ENCODE measurements at places on chromosomes 5 and 9.

GRCh38 chr5:157431544-157432200, 28.3 kb upstream of the NIPAL4 start:
- peak; percentile 82 for DNase-seq

GRCh38 chr9:36401164-36401740, 1.2 kb upstream of the RNF38 start:
- peak; percentile 81 for DNase-seq

DNA sequence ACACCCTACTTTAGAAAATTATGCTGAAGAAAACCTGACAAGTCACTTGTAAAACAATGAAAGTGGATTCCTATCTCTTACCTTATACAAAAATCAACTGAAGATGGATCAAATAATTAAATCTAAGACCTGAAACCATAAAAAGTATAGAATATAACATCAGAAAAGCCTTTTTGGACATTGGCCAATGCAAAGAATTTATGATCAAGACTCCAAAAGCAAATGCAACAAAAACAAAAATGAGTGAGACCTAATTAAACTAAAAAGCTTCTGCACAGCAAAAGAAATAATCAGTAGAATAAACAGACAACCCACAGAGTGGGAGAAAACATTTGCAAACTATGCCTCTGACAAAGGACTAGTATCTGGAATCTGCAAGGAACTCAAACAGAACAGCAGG, 303.0 kb upstream of the CDH9 start:
- DNase-seq: no peak

DNA sequence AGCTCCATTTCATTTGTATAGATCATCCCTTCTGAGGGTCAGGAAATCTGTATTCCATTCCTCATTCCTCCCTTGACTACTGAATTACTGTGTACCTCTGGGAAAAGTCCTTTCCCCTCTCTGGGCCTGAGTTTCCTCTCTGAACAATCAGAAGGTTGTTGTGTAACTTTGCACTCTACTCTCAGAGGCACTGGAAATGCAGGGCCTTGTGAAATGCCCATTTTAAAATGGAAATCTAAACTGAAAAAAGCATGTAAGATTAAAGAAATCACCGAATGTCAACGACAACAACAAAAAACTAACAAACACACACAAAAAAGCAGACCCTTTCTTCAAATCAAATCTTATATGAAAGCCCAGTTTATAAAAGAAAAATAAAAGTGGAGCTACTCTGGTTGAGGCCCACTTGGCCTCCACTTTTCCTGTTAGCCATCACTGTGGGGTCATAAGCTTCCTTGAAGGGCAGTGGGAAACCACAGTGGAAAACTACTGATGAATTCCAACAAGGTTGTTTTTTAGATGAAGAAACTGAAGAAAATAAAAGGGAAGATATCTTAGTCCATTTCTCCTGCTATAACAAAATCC, 21.6 kb upstream of the GRPEL2 start:
- peak; percentile 54 for DNase-seq

- DNase-seq: peak; percentile 91
Measured at GRCh38 chr9:33452828-33453271, 5.5 kb upstream of the AQP3 start.

- no peak for DNase-seq
Measured at GRCh38 chr5:143418140-143418866, 14.8 kb upstream of the NR3C1 start.

GRCh38 chr9:6909181-6909580, 151.4 kb downstream of the KDM4C start:
- DNase-seq: no peak

- DNase-seq: peak; percentile 49
Measured at GRCh38 chr5:8954801-8955200, 591.1 kb downstream of the SEMA5A start.

DNA sequence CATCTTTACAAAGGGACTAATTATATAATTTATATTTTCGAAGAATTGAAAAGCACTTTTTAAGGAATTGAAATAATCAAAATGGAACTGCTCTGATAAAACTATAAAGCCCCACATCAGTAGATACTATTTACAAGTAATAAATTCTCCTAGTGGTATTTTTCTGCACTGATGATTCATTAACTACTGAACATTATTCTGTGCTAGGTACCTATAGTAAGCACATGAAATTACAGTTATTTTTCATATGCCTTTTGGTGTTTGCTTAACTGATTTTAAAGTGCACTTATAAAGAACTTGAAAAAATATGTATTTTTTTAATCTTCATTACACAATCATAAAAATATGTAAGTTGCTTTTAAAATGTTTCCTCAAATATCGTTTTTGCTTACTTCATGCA, 123.0 kb downstream of the MAN2A1 start:
- no peak for DNase-seq

GRCh38 chr5:134533115-134533815, 7.8 kb downstream of the JADE2 start:
- peak; percentile 29 for DNase-seq

- DNase-seq: no peak
Measured at GRCh38 chr5:56060276-56061110, 65.7 kb upstream of the IL6ST start.

GRCh38 chr9:1320051-1320557, 269.9 kb downstream of the DMRT2 start:
- DNase-seq: no peak

DNA sequence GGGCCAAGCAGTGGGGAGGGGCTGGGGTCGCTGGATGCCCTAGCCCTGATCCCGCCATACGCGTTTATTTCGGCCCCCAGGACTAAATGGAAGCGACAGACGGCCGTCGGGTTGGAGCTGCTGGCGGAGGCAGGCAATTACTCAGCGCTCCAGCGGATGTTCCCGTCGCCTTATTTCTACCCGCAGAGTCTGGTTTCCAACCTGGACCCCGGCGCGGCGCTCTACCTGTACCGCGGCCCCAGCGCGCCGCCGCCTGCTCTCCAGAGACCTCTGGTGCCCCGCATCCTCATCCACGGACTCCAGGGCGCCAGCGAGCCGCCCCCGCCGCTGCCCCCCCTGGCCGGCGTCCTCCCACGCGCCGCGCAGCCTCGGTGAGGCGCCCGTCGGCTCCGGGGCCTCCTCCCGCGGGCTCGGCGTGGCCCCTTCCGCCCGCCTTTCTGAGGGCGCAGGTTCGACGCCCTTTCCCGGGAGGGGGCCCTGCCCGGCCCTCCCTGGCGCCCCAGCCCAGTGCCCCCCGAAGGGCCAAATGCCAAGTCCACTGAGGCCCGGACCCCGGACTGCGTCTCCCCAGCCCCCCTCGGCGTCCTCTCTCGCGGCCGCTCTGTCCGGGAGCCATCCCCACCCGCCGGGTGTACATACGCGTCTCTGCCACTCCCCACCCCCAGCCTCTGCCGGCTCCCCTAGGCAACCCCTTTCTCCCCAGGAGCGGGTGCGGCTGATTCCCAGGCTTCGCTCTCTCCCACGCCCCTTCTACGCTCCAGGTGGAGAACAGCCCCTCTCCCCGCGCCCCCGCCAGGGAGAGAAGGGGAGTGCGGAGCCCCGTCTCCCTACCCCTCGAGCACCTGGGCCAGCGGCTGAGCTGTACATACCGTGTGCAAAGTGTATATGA, 7.0 kb downstream of the BARHL1 start:
- DNase-seq: no peak

- no peak for DNase-seq
Measured at GRCh38 chr5:124590686-124591085, 155.8 kb downstream of the ZNF608 start.

DNA sequence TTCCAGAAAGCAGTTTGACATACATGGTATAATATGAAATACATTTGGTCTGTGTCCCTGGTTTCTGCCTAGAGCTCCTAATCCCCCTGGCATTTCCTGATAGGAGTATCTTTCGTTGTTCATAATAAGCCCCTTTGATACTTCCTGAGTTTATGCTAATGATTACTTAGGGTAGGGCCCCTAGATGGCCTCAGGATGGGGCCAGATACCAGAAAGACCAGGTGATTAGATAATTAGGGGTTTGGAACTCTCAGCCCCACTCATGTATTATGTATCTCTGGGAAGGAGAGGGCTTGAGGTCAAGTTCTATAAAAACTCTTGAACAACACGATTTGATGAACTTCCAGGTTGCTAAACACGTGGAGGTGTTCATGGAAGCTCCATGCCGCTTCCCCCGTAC, 163.3 kb upstream of the ZNF608 start:
- no peak for DNase-seq

DNA sequence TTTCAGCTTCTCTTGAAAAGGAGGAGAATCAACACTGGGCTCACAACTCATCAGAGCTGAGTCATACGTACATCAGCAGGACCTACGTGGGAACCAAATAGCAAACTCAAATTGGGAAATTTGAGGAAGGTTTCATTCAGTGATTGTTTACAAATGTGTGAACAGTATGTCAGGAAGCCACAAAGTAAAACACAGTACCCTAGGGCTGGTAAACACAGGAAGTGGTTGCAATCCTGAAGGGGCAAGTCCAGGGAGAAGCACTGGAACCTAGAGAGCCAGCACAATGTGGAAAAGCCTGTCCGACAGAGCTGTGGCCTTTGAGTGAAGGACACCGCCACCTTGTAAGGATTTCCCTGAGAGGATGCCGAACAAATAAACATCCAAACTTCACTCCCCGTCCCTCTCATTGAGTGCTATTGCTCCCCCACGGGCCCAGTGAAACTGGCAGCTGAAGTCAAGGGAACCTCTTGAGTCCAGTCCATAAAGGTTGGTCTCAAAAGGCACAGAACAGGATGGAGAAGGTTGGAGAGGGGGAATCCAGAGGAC, 26.7 kb upstream of the RICTOR start:
- DNase-seq: peak; percentile 97

DNA sequence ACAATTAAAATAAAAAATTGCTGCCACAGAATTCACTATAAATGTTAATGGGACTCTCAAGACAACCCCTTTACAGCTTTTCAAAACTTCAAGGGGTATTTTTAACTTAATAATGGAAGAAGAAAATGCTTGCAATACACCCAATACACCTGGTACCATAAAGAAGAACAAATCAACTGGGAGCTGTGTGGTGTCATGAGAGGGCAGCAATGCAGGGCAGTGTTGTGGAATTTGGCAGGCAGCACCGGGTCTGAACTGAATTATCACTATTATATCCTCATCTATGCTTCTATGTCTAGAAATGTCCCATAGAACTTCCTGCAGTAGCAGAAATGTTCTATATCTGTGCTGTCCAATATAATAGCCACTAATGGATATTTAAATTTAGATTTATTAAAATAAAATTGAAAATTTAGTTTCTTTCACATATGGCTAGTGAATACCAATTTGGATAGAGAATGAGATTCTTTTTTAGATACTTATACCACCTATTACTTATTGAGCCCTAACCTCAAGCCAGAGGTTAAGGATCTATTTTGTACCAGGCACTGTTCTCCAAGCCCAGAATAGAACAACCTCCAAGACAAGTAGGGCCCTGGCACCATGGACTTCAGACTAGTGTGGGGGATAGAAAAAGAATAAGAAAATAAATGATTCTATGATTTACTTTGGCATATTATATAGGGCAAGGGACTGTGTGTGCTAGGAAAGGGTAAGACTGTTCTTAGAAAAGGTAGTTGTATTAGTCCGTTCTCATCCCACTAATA, 265.3 kb downstream of the PDE4D start:
- no peak for DNase-seq

DNA sequence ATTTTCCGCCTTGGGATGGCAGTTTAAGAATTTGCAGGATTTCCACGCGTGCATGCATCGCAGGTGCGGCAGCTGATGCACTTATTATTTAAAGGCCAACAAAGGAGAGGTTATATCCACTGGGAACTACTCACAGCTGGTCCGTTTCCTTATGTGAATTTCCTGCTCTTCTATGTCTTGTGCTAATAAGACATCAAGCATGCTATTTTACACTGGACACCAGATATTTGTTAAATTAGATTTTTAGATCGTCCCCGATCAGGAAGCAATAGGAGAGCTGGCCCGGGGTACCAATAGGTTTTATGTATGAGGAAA, 476 bp upstream of the DTWD2 start:
- DNase-seq: peak; percentile 6

DNA sequence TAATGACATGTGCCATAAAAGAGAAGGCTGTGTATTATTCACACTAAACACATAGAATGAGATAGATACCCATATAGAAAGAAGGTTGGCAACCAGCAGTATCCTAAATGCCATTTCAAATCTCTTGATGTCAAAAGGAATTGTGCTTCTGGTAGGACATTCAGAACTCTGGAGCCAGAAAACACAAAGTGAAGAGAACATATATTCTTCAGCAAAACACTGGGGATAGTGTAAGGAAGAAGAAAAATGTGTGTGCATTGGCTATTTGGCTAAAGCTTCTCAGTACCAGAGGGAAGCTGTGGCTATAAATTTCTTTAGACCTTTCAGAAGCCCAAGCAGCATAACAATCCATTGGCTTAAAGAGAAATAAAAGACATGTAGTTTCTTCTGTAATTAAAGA, 551.6 kb upstream of the C9orf72 start:
- DNase-seq: no peak

DNA sequence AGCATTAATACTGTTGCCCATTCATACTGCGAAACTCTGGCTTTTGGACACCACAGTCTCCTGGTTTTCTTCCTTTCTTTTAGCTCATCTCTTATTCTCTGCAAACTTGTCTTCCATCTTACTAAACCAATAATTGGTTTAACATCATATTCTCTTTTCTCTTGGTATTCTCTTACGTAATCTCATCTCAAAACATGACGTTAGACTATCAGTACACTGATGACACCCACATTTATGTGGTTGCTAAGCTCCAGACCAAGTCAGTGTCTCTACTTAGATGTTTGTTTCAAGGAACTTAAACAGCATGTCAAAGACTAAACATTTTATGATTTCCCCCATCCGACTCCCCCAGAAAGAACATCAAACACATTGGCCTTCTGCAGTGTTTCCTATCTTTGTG, 2.1 kb downstream of the PRRC1 start:
- DNase-seq: peak; percentile 58

- no peak for DNase-seq
Measured at GRCh38 chr5:7207979-7208378, 188.0 kb upstream of the ADCY2 start.

- DNase-seq: peak; percentile 73
Measured at GRCh38 chr9:117703537-117703936, 666 bp upstream of the TLR4 start.

DNA sequence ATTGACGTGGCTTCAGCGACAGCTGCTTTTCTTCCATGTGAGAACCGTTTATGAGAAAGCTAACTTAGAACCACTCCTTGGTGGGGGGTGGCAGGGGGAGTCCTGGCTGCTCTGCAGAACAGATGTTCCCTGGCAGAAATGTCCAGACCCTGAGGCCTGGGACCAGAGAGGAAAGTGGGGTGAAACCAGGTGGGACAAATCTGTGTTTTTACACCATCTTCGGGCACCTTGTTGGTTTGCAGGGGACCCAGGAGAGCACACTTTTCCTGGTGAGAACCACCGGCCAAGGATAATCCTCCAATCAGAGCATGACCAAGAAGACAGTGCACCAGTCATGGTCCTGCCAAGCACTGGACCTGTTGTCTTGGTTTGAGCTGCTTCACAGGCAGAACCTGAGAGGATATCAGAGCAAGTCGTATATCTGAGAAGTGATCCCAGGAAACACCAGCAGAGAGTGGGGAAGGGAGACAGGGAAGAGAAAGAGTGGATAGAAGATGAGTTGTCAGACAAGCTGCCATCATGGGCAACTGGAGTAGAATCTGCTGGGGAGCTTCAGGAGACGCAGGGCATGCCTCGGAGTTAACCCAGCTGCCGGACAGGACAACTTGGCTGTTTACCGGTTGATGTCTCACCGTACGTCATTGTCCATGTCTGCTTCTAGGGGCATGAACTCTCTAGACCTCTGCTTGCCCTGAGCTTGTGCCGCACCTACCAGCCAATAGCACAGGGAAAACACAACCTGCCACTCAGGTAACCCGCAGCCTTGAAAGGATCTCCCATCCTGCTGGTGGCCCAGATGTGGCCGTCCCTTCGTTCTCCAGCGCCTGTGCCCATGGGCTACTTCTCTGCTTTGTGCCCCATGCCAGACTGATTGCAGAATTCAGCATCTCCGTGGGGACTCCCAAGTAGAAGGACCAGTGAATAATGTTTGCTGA, 178.4 kb upstream of the MVB12B start:
- no peak for DNase-seq
